ENCODE measurements at places on chromosomes 2 and 18.
A peak's percentile ranks its signal among the peaks of the same experiment; 100 is the strongest.

- DNase-seq: no peak
These were observed 95.8 kb upstream of the TEX51 start for GRCh38 chr2:126802774-126803433.

GRCh38 chr2:194332799-194333490 is 1324.1 kb upstream of the SLC39A10 start:
- no peak for DNase-seq

- no peak for DNase-seq
These were observed 14.4 kb downstream of the INHBB start for GRCh38 chr2:120360307-120360855.

DNA sequence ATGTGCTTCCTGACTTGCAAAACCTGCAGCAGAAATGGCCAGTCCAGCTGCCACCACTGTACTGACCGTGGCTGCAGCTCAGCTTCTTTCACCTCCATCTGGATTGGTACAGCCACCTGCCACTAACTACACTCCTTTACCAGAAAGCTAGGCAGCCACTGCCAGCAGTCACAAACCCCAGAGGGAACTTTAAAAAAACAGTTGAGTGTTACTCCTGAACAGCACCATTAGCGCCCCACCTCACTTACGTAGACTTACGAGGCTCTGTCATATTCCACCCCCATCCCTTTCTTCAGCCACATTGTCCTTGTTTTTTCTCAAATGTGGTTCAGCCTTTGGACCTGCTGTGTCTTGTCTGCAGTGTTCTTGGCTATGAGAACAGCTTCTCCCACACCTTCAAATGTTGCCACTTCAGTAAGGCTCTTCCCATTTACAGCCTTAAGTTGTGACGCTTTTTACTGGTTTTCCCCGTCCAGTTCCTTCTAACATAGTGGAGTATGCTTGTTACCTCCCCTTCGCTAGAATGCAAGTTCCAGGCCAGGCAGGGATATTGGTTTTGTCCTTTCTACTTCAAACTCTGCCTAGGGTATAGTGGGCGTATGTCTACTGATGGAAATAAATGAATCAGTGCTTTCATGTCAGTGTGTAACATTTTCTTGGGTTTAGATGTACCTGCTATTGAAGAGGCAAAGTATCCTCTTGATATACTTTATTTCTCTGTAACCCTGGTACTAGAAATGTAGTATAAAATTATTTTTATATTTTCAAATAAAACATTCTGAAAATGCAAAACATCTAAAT is 17.0 kb downstream of the HNRNPA3 start:
- no peak for DNase-seq

- DNase-seq: no peak
These were observed 27.9 kb downstream of the GLS start for GRCh38 chr2:190908532-190908931.

- no peak for DNase-seq
These were observed 221.8 kb upstream of the CTAGE1 start for GRCh38 chr18:22639561-22639960.

- peak; percentile 2 for DNase-seq
These were observed 479 bp downstream of the RNMT start for GRCh38 chr18:13726972-13727331.

- DNase-seq: peak; percentile 89
These were observed at the start of gene RAB3GAP1 for GRCh38 chr2:135052042-135052876. Gene RAB3GAP1, plus strand, starts transcription at chr2:135052292. Its CDS starts 16 bp downstream, at chr2:135052308.

- no peak for DNase-seq
These were observed 111.8 kb downstream of the RAB3GAP1 start for GRCh38 chr2:135163901-135164300.

GRCh38 chr2:43218155-43218701 is 8.2 kb downstream of the ZFP36L2 start:
- DNase-seq: no peak

GRCh38 chr2:149627111-149627801 is 39.7 kb upstream of the MMADHC start:
- DNase-seq: no peak

GRCh38 chr2:216081487-216082116 is at the start of the genes PECR and TMEM169:
Gene PECR, minus strand, starts transcription at chr2:216081809. Its CDS starts 68 bp downstream, at chr2:216081741.
Gene TMEM169, plus strand, starts transcription at chr2:216081919. Its CDS starts 14,045 bp downstream, at chr2:216095964.
- peak; percentile 56 for DNase-seq

DNA sequence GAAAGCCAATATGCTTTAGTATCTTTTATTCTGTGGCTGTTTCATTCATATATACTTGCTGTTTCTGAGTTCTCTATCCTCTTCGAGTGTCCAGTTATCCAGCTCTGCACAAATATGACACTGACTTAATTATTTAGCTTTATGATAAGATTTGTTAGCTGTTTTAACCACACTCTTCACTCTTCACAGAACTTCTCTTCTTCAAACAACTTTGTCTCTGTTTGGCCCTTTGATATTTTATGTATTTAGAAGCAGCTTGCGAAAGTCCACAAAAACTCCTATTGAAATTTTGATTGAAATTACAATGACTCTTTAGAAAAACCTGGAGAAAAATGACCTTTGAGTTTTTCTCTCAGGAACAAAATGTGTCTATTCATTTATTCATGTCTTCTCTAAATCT is 407.0 kb downstream of the CPS1 start:
- no peak for DNase-seq

DNA sequence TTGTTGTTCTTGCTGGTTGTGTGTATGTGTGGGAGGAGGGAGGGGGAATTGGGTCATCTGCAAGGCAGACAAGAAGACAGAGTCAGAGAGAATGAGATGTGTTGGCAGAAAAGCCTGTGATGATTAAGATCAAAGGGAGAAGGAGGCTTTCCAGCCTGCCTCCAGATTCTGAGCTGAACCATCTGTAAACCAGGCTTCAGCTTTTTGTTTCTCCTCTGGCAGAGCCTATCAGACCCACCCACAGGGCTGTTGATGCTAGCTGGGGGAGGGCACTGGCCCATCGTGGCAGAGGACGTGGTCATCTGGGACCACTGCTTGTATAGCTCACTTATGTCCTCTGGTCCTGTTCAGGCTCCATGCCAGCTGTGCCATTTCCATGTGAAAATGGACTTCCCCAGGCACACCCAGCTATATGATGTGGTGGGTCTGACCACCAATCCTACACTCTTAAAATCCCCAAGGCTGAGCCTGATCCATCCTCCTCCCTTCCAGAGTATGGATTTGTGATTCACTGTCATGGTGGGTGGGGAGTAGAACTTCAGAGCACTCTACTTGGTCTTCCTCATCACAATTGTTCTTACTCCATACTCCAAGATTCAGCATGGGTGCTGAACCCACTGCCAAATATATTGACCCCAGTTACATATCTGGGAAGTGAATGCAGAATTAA is 27.8 kb upstream of the COL6A3 start:
- peak; percentile 43 for DNase-seq

DNA sequence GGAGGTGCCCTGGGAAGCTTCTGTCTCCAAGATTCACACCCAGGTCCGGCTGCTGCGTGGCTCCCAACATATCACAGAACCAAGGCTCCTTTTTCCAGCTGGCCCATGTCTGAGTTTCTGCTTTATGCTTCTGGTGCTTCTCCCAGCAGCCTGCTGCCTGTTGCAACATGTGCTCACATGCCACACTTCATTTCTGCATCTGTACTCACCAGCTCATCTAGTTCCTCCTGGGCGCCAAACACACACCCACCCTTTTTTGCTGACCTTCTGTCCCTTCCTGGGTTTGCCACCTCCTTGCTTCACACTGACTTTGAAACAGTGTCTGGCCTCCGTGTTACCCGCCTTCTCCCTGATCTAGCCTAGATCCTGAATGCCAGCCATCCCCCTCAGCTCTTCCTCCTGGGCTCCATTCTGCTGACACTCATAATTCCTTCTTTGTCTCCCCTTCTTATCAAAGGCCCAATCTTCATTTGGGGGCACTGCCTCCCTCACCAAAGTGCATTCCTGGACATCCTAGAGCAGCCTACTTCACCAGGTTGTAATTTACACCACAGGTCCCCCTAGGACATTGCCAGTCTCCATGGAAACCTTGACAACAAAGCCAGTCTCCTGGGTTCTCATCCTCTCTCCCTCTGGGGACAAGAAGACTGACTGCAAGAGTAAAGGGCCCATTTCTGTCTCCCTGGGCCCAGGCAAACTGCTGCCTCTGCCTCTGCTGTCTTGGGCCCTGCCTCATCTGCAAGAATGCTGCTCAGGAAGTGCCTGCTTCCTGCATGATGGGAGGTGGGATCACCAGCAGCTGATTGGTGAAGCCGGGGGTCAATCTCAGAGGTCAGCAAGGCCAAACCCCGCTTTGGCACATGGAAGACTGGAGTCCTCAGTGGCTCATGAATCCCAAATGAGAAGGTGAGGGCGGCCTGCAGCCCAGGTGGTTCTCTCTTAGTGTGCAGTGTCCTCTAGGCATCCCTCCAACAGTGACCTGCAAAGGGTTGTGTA is 13.9 kb upstream of the PROM2 start:
- no peak for DNase-seq

GRCh38 chr2:195022508-195022830 is 634.6 kb upstream of the SLC39A10 start:
- no peak for DNase-seq

DNA sequence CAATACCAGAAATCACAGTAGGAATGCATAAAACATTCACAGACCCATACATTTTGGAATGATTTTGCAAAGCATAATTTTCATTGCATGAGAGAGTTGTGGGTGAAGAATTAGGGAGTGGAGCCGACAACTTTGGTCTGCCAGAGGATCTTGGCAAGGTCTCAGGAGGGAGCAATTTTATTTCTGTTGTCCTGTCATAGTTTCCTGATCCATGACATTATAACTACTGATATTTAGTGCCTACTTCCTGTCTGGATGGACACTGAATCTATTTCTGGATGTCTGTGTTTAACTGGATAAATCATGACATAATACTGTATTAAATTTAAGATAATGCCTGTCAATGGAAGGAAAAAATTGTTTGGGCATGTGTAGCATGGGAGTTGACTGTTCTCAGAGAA is 2.4 kb downstream of the ITGA4 start:
- DNase-seq: no peak

GRCh38 chr2:126975671-126976655 is 77.3 kb downstream of the TEX51 start:
- no peak for DNase-seq

- DNase-seq: no peak
These were observed 420.3 kb downstream of the SOCS6 start for GRCh38 chr18:70709144-70709543.

DNA sequence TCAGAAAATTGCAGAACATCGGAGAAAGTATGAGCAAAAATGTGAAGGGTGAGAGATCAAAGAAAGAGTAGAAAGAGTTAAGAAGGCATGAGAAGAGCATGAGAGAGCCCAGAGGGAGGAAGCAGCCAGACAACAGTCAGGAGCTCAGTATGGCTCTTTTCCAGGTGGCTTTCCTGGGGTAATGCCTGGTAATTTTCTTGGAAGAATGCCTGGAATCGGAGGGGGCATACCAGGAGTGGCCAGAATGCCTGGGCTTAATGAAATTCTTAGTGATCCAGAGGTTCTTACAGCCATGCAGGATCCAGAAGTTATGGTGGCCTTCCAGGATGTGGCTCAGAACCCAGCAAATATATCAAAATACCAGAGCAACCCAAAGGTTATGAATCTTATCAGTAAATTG is 271.8 kb upstream of the TFPI start:
- DNase-seq: no peak

DNA sequence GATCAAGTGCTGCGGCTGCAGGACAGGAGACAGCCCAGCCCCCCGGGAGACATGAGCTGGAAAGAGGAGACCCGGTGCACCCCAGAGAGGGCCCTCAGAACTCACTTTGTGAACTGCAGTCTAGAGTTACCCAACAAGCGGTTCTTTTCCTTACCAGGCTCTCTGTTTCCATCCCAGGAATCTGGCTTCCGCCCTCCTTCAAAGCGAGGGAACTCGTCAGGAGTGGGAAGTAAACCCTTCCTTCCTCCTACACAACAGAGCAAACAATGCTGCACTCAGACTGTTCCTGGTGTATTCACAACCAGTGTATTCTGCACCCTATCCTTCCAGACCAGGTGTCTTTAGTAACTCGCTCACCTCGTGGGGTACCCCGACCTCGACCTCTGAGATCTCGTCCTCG is 8.0 kb downstream of the SFT2D3 start:
- no peak for DNase-seq

- peak; percentile 30 for DNase-seq
These were observed at the start of gene CAPG for GRCh38 chr2:85409845-85410583. Gene CAPG, minus strand, starts transcription at chr2:85410366. Its CDS starts 8,221 bp downstream, at chr2:85402145.

GRCh38 chr2:57497489-57498096 is 549.0 kb upstream of the VRK2 start:
- no peak for DNase-seq

- no peak for DNase-seq
These were observed 212.3 kb downstream of the MGAT5 start for GRCh38 chr2:134466141-134466540.

DNA sequence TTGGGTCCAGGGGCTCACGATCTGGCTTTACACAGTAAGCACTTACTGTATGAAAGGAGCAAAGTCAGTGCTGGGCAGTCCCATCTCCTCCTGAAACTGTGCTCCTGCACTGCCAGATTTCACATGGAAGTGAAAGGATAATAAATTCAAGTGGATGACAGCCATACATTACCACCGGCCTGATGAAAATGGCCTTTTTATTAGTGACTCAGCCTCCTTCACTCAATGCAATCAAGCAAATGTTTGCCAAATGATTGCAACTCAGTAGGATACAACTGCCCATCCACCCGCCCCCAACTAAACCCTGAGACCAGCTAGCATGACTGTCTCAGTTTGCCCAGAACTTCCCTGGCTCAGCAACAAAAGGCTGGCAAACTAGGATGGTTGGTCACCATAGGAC is 77.1 kb downstream of the MYO5B start:
- no peak for DNase-seq

DNA sequence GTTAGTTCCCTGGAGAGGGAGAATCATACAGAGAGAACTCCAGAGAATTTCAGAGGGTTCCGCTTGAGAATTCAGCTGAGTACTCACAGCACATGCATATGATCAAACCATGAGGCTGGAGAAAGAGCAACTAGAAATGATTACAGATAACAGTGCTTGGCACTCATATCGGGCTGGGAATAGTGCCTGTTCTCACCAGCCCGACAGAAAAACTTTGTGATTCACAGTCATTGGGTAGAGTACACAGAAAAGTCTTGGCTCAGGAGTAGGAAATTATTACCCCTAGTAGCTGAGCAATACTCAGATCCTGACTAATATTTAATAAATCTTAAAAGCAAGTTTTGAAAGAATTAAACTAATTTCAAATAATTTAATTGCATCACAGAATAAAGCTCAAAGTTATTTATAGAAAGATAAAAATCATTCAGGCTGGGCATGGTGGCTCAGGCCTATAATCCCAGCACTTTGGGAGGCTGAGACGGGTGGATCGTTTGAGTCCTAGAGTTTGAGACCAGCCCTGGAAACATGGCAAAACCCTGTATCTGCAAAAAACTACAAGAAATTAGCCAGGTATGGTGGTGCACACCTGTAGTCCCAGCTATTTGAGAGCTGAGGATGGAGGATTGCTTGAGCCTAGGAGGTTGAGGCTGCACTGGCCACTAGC is 6.8 kb downstream of the WDPCP start:
- DNase-seq: no peak

- DNase-seq: no peak
These were observed 19.9 kb upstream of the SLC9A2 start for GRCh38 chr2:102599486-102599885.

DNA sequence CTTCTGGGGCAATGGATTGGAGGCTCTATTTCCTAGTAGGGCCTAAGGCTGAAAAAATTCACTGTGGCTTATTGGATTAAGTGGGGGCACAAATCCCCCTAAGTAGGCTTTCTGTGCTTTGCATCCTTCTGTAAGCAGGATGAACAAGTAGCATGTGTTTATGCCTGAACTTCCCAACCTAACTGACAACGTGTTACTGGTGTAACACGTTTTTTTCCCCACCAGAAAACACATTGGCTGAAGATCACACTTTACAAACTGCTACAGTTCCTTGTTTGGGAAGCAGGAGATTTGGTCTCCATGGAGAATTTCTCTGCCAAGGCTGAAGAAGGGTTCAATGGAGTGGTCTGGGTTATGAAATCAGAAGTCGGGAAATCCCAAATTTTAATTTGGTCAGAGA is 7.2 kb upstream of the ITGA6 start:
- DNase-seq: no peak

Measured in stimulated activated CD4-positive, alpha-beta T cell treated with anti-CD3 and anti-CD28 coated beads, Interleukin-2, amount 100 ng/mL, for 4 hours (primary cell).